ENCODE measurements at places on chromosomes 6 and 20.

- H3K4me3 ChIP-seq, result no peak overlapping the region
- no peak for DNase-seq
- peaks cover 5% of the 10 kb centered on the region for H3K4me1 ChIP-seq
- no peaks in the 10 kb centered on the region for H3K36me3 ChIP-seq
- peaks cover 3% of the 10 kb centered on the region for H3K27me3 ChIP-seq
Observed at GRCh38 chr6:132708771-132709170, 5.1 kb downstream of the VNN1 start.

GRCh38 chr20:36526521-36527011 lies 14.8 kb upstream of the MYL9 start:
- no peak for DNase-seq
- no peak overlapping the region for H3K4me3 ChIP-seq
- H3K4me1 ChIP-seq, result peaks cover 15% of the 10 kb centered on the region
- H3K27ac ChIP-seq, result no peak overlapping the region
- H3K36me3 ChIP-seq, result peaks cover 2% of the 10 kb centered on the region

GRCh38 chr6:125236536-125237327 lies 65.0 kb downstream of the HDDC2 start:
- H3K36me3 ChIP-seq, result no peaks in the 10 kb centered on the region
- no peak overlapping the region for H3K27ac ChIP-seq
- H3K4me1 ChIP-seq, result no peaks in the 10 kb centered on the region
- DNase-seq, result no peak
- H3K27me3 ChIP-seq, result no peaks in the 10 kb centered on the region
- H3K4me3 ChIP-seq, result no peak overlapping the region

GRCh38 chr6:155895641-155896040 lies 440.0 kb upstream of the NOX3 start:
- no peak overlapping the region for H3K4me3 ChIP-seq
- DNase-seq, result no peak
- H3K4me1 ChIP-seq, result no peaks in the 10 kb centered on the region
- H3K27me3 ChIP-seq, result no peaks in the 10 kb centered on the region

DNA sequence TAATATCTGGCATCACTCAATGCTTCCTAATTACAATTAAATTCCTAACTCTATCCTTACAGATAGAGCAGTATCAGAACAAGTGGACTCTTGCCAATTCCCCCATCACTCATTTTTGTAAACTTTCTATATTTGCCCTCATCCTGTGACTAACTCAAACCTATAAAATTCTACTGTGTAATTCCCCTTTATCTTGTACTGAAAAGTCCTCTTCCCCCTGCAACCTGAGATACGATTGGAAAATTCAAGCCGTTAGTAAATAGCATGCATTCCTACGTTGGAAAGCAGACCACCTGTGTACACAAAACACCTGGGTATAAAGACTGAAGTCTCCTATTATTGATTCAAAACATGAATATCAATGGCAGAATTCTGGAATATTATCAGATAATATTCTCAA lies 70.4 kb upstream of the KCNQ5 start:
- peaks cover 2% of the 10 kb centered on the region for H3K27me3 ChIP-seq
- H3K4me3 ChIP-seq, result no peak overlapping the region
- H3K4me1 ChIP-seq, result no peaks in the 10 kb centered on the region

GRCh38 chr6:4463236-4463635 lies 313.0 kb upstream of the CDYL start:
- no peaks in the 10 kb centered on the region for H3K36me3 ChIP-seq
- no peak overlapping the region for H3K27ac ChIP-seq
- no peak overlapping the region for H3K4me3 ChIP-seq
- H3K4me1 ChIP-seq, result no peaks in the 10 kb centered on the region

DNA sequence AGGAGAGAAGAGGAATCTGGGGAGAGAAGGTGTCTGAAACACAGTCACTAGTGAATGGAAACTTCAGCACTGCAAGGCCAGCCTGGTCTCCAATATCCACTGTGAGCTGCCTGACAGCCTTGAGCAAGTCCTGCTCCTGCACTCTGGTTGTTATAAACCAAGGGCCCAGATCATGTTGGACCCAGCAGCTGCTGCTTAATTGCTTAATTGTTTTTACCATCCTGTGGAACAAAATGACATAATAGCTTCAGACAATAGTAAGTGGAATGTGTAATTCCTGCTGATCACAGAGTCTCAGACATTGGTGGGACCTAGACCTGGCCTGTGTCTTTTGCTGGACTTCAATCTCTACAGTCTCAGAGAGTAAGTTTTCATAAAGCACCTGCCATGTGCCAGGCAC lies 833.7 kb downstream of the TFAP2A start:
- no peaks in the 10 kb centered on the region for H3K27me3 ChIP-seq
- no peak overlapping the region for H3K27ac ChIP-seq
- H3K36me3 ChIP-seq, result no peaks in the 10 kb centered on the region

- H3K27ac ChIP-seq, result no peak overlapping the region
- H3K36me3 ChIP-seq, result no peaks in the 10 kb centered on the region
- peaks cover 2% of the 10 kb centered on the region for H3K4me1 ChIP-seq
Observed at GRCh38 chr6:1574083-1574761, 35.5 kb upstream of the FOXC1 start.

GRCh38 chr20:10536531-10536930 lies 101.4 kb downstream of the SLX4IP start:
- H3K4me1 ChIP-seq, result no peaks in the 10 kb centered on the region
- no peak overlapping the region for H3K4me3 ChIP-seq
- H3K36me3 ChIP-seq, result no peaks in the 10 kb centered on the region

DNA sequence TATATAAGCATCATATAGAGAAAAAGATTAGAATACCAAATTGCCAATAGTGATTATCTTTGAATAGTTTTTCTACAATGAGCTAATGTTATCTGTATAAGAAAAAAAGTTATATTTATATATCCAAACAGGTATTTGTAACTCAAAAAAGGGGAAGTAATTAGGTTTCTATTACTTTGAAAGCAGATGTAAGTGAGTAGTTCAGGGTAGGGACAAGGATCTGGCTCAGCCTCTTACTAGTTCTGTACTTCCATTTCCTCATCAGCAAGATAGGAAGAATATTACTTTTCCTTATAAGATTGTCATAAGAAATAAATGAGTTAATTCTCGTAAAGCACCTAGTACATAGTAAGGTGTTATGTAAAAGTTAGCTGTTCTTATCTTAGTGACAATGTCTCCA lies 32.2 kb downstream of the AHI1 start:
- no peaks in the 10 kb centered on the region for H3K27me3 ChIP-seq
- peak; percentile 49 for DNase-seq
- H3K4me3 ChIP-seq, result no peak overlapping the region

- no peaks in the 10 kb centered on the region for H3K27me3 ChIP-seq
- no peak for DNase-seq
- no peak overlapping the region for H3K4me3 ChIP-seq
- no peak overlapping the region for H3K27ac ChIP-seq
- no peaks in the 10 kb centered on the region for H3K36me3 ChIP-seq
Observed at GRCh38 chr6:166850677-166851076, 105.7 kb downstream of the RNASET2 start.

DNA sequence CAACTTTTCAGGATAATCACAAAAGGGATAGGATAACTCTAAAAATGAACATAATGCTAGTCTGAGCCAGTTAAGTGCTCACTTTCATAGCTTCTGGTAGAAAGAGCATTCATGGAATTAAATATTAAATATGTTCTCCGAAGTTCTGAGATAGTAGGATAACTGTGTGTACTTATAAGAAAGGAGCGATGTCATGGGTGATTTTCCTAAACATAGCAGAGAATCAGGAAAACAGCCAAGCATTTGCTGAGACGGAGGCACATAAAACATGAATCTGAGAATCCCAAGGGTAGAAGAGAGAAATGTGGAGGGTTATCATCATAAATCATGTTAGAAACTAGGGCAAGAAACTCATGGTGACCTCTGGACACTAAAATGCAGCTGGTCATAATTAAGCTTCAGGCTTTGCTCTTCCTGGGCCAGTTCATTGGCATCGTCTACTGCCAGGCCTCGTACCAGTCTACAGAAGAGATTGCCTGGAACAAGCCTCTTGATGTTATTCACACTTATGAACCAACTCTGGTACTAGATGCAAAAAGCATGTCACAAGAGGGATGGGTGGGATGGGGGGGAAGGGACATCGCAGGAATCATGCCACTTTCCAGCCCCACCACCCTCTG lies 436.6 kb downstream of the PRKN start:
- no peak for DNase-seq
- H3K4me1 ChIP-seq, result no peaks in the 10 kb centered on the region
- no peaks in the 10 kb centered on the region for H3K27me3 ChIP-seq
- no peaks in the 10 kb centered on the region for H3K36me3 ChIP-seq
- H3K27ac ChIP-seq, result no peak overlapping the region
- no peak overlapping the region for H3K4me3 ChIP-seq

- no peak overlapping the region for H3K27ac ChIP-seq
- no peaks in the 10 kb centered on the region for H3K27me3 ChIP-seq
Observed at GRCh38 chr6:151068761-151069312, 170.9 kb upstream of the AKAP12 start.

GRCh38 chr6:122454673-122455072 lies 16.9 kb downstream of the SERINC1 start:
- peaks cover 6% of the 10 kb centered on the region for H3K4me1 ChIP-seq
- H3K27me3 ChIP-seq, result no peaks in the 10 kb centered on the region
- H3K36me3 ChIP-seq, result peaks cover 24% of the 10 kb centered on the region
- DNase-seq, result no peak

DNA sequence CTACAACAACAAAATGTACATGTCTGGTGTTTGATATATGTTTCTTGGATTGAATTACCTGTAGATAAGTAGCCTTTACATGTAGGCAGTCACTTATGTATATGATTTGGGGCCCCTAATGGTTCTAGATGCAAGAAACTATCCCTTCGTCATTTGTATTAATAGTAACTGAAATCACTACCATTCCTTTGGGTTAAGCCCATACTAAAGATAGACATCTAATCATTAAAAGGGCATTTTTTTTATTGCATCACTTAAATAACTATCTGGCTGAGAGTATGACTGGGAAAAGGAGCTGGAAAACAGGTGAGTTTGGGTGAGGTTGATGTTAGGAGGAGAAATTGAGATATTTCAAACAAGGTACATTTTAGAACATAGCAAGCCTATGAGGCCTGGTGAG lies 213.5 kb upstream of the PLN start:
- H3K36me3 ChIP-seq, result no peaks in the 10 kb centered on the region
- no peaks in the 10 kb centered on the region for H3K4me1 ChIP-seq

DNA sequence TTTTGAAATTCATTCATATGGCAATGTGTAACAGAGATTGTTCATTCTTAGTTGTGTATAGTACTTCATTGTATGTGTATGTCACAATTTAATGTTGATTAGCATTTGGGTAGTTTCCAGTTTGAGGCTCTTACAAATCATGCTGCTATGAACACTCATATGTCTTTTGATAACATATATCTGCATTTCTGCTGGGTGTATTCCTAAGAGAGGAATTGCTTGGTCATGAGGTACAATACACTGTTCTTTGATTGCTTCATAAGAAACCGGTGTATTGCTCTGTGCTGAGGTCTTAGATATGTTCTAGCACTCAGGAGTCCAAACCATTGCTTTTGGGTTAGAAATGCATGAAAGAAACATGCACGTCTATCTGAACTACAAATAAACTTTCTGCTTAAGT lies 492.9 kb upstream of the JAG1 start:
- H3K36me3 ChIP-seq, result no peaks in the 10 kb centered on the region
- no peaks in the 10 kb centered on the region for H3K4me1 ChIP-seq
- H3K4me3 ChIP-seq, result no peak overlapping the region
- no peaks in the 10 kb centered on the region for H3K27me3 ChIP-seq
- no peak overlapping the region for H3K27ac ChIP-seq

DNA sequence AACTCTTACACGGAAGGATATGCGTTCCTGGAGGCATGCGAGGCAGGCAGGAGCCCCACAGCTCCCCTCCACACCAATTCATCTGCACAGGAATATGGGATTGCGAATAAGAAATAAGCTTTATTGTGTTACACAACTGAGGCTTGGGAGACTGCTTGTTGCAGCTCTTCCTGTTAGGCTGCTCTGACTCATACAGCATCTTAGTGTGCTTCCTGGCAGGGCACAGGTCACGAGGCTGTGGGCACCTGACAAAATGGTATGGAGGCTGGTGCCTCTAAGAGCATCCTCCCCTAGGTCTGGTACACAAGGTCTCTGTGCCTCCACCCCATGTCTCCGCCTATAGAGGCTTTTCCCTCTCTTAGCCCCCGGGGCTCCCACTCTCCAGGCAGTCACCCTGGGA lies 6.8 kb downstream of the SLC22A3 start:
- no peak overlapping the region for H3K4me3 ChIP-seq
- no peak for DNase-seq
- H3K36me3 ChIP-seq, result no peaks in the 10 kb centered on the region
- no peaks in the 10 kb centered on the region for H3K27me3 ChIP-seq
- H3K4me1 ChIP-seq, result no peaks in the 10 kb centered on the region

DNA sequence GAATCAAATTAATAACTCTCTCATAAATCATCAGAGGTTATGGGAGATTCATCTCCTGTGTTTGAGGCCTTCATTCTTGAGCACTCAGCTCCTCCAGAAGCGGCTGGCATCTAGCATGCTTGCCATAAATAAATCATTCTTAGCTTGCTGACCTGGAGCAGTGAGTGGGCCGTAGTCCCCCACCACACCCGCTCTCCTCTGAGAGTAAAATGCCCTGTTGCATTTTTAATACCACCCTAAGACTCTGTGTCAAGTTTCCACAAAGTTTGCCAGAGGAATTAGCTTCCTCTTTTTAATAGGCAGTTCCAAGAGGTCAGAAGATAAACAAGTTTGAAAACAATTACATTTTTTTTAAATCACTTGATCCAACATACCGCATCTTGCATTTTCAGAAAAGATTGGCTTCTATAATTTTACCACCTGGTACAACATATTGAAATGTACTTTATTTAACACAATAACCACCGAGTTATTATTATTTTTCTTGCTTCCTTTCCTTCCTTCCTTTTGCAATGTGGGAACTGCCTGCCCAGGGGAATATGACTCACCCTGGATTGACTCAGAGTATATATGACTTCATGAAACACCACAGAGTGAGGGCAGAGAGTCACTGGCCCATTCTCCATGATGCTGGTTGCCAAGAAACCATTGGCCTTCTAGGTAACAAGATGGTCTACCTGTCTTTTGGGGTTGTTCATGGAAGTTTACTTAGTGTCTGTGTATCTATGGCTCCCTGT lies 29.4 kb upstream of the CLIC5 start:
- no peaks in the 10 kb centered on the region for H3K27me3 ChIP-seq
- no peak overlapping the region for H3K27ac ChIP-seq
- no peaks in the 10 kb centered on the region for H3K36me3 ChIP-seq
- no peak for DNase-seq

- peak overlapping the region; percentile 97 for H3K27ac ChIP-seq
- peaks cover 83% of the 10 kb centered on the region for H3K4me1 ChIP-seq
- DNase-seq, result peak; percentile 91
- peaks cover 15% of the 10 kb centered on the region for H3K36me3 ChIP-seq
Observed at GRCh38 chr20:38863024-38863851, 57.7 kb downstream of the PPP1R16B start.

GRCh38 chr6:67889682-67889995 lies 745.4 kb upstream of the ADGRB3 start:
- H3K4me3 ChIP-seq, result no peak overlapping the region
- no peak for DNase-seq
- no peak overlapping the region for H3K27ac ChIP-seq
- no peaks in the 10 kb centered on the region for H3K4me1 ChIP-seq
- H3K27me3 ChIP-seq, result no peaks in the 10 kb centered on the region

GRCh38 chr6:72422171-72422570 lies 199.7 kb upstream of the KCNQ5 start:
- no peaks in the 10 kb centered on the region for H3K27me3 ChIP-seq
- H3K4me1 ChIP-seq, result no peaks in the 10 kb centered on the region
- no peaks in the 10 kb centered on the region for H3K36me3 ChIP-seq
- DNase-seq, result no peak
- no peak overlapping the region for H3K27ac ChIP-seq
- no peak overlapping the region for H3K4me3 ChIP-seq

Data from B cell (primary cell).